ENCODE measurements at places on chromosomes 16 and 17.

- DNase-seq: no peak
These were observed 29.6 kb downstream of the ENDOV start for GRCh38 chr17:80444644-80444979.

GRCh38 chr16:73159296-73159695, 111.4 kb upstream of the ZFHX3 start:
- no peak for DNase-seq

DNA sequence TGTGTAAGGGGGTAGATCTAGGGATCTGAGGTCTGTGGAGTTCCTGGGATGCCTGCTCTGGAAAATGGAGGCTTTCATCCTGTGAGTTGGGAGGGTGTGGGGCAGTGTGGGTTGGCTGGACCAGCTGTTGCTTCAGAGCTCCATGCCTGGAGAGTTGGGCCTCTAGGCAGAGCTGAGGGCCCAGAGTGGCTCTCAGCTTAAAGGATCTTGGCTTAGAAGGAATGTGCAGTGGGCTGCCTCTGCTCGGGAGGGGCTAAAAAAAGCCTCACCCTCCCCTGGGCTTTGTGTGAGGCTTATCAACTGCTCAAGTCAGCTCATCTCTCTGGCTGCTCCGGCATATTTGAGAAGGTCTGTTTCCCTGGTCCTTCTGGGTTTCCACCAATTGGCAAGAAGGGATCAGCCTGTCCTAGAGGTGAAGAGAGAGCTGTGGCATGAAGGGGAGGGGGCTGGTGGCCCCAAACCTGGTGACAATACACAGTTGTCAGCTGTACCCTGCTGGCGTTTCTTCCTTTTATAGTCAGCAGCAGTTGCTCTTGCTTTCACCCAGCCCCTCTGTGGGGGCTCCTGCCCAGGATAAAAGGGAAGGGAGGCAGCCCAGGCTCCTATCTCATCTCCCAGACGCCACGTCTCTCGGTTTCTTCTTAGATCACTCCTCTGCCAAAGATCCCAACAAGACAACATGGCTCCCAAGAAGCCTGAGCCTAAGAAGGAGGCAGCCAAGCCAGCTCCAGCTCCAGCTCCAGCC, at the start of gene MYL4:
Gene MYL4 (plus strand): TSS at position 605 of the 745 bp plus-strand sequence. CDS start 75 bp downstream, at position 680.
- DNase-seq: no peak

DNA sequence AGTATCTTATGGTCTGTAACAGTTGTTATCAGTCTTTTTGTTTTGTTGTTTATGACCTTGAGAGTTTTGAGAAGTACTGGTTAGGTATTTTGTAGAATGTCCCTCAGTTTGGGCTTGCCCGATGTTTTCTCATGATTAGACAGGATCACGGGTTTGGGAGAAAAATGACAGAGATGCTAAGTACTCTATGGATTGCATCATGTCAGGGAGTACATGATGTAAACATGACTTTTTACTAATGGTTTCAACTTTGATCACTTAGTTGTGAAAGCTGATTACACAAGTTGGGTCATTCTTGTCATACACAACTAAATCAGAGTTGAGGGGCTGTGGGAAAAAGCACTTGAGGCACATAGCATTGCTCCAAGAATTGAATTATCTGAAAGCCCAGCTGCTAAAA, 94.7 kb upstream of the SIAH1 start:
- DNase-seq: no peak

GRCh38 chr16:67415872-67416793, at the start of gene ZDHHC1:
ZDHHC1 (minus strand) TSS chr16:67416477; CDS start chr16:67407775, 8,702 bp downstream.
- no peak for DNase-seq

All from GF-D8 (cell line).